Bone marrow (tissue), 2 donors: ENCODE measurements at places on chromosomes 12 and 14.
A peak's percentile ranks its signal among the peaks of the same experiment; 100 is the strongest.

GRCh38 chr14:68250927-68251768, 431.6 kb downstream of the RAD51B start:
- DNase-seq: no peak

DNA sequence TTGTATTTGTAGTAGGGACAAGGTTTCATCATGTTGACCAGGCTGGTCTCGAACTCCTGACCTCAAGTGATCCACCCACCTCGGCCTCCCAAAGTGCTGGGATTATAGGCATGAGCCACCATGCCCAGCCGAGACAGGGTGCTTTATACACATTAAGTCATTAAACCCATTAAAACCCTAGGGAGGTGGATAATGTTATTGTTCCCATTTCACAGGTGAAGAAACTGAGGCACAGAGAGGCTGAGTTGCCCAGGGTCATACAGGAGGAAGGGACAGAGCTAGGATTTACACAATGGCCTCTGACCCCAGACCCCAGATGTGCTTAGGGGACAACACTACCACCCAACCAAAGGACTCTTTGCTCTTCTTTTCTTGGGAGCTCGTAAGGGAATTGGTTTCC, 51.0 kb upstream of the RIN3 start:
- no peak for DNase-seq

GRCh38 chr12:45286621-45287020, 70.7 kb downstream of the ANO6 start:
- no peak for DNase-seq

GRCh38 chr12:75712223-75712622, 200.8 kb upstream of the KRR1 start:
- no peak for DNase-seq

DNA sequence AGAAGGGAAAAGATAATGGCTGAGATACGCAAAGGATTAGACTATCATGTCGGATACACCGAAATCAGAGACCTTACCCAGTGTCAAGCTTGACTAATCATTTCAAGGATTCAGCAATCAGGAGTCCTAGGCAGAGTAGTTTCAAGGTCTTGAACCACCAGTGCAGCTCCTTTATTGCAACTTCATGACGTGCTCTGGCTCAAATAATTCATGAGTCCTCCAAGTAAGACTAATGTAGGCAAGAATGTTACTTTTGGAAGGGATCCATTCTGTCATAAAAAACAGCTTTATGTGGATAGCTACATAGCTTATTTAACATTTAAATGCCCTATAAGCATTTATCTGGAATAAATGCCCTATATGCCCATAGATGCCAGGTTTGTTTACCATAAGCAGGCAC, 123.2 kb downstream of the LMO3 start:
- DNase-seq: no peak

DNA sequence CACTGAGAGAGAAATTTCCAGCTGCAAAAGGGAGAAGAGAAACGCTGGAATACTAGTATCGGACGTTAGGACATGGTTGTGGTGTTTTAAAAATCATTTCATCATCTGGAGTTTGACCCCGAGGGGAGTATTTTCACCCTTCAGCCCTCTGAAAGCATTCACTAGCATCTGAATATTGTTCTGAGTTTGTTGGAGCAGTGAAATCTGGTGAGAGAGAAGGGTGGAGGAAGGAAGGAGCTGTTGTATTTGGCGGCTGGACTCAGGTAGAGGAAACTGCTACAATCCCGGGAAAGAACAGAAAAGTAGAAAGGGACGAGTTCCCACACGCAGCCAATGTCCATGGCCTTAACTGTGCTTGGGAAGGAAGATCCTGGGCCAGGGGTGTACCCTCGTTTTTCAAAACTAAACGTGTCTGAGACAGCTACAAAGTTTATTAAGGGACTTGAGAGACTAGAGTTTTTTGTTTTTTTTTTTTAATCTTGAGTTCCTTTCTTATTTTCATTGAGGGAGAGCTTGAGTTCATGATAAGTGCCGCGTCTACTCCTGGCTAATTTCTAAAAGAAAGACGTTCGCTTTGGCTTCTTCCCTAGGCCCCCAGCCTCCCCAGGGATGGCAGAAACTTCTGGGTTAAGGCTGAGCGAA, 896 bp upstream of the CDKN1B start:
- DNase-seq: no peak

DNA sequence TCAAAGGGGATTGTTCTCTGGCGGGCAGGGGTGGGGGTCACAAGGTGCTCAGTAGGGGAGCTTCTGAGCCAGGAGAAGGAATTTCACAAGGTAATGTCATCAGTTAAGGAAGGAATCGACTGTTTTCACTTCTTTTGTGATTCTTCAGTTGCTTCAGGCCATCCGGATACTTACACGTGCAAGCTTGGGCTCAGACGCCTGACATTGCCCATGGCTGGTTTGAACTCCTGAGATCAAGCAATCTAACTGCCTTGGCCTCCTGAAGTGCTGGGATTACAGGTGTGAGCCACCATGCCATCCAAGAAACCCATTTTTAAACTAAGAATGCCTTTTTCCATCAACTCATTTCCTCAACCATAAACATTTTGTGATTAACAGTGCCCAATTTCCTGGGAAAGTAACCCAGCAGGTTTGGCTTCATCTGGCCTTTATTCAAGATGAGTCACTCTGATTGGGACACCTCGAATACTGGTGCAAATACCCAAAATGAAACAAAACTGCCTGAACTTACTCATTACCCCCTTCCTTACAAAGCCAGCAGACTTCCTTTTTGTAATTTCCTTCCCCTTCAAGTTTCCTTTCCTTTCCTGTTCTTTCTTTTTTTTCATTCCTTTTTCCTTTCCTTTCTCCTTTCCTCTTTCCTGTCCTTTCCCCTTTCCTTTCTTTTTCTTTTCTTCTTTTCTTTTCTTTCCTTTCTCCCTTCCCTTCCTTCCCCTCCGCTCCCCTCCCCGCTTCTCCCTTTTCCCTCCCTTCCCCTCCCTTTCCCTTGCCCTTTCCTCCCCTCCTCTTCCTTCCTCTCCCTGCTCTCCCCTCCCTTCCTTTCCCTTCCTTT, 10.2 kb upstream of the RNASE10 start:
- peak; percentile 20 for DNase-seq

DNA sequence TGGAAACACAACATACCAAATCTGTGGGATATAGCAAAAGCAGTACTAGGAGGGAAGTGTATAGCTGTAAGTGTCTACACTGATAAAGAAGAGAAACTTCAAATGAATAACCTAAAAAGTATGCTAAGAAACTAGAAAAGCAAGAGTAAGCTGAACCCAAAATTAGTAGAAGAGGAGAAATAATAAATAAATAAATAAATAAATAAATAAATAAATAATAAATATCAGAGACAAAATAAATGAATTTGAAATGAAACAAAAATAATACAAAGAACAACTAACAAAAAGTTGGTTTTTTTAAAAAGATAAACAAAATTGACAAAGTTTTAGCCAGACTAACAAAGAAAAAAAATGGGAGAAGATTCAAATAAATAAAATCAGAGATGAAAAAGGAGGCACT, 72.7 kb upstream of the TSPAN8 start:
- no peak for DNase-seq
